ENCODE measurements at places on chromosomes 2 and 18. TPM values are rescaled to one million over a fixed set of nuclear protein-coding genes. Genes with fewer than 3 reads are reported as not detected.

Gene HTRA2
- total RNA-seq = 30.2 TPM

Gene TMEM17
- total RNA-seq = 1.8 TPM

Gene RBKS
- 0.62 TPM for total RNA-seq

Gene CD8B2
- total RNA-seq = not detected

Gene LRP2
- 0.10 TPM for total RNA-seq

Gene SAP130
- total RNA-seq = 3.8 TPM

Gene SLC4A5
- total RNA-seq = 2.6 TPM

Gene RBM43
- total RNA-seq = 9.8 TPM

Gene RTP5
- not detected for total RNA-seq

Gene PTMA
- total RNA-seq = 543 TPM

Gene SCN3A
- 2.8 TPM for total RNA-seq
